ENCODE measurements at places on chromosomes 3 and 15.

DNA sequence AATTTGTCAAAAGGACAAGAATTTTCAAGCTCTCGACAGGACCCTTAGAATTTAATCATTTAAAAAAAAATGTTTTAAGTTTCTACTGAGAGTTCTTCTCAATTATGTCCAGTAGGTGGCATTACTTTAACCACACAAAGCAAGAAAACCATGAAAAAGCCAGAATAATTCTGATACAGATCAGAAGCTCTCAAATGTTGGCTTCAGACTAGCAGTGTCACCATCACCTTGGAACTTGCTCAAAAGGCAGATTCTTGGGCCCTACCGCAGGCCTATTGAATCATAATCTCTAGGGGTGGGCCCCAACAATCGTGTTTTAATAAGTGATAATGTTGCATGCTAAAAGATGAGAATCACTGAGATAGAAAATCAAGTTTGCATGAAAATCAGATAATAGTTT is 99.5 kb upstream of the KCNMB2 start:
- no peak for DNase-seq

DNA sequence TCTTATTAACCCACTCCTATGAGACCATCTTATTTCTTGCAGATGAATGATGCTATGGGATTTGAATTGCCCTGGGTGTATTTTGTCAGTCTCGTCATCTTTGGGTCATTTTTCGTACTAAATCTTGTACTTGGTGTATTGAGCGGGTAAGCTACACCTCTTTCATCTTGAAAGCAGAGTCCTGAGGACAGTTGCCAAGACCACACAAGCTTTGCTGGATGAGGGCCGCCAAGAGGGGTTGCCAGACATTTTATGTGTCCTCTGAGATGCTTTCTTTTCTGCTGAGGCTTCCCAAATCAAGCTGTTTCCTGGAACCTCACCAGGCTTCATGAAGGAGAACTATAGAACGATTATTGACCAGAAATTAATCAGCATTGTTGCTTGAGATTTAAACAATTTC is 173.2 kb downstream of the CHDH start:
- DNase-seq = no peak

- no peak for DNase-seq
Measured at GRCh38 chr3:110246796-110247376, 824.7 kb upstream of the NECTIN3 start.

DNA sequence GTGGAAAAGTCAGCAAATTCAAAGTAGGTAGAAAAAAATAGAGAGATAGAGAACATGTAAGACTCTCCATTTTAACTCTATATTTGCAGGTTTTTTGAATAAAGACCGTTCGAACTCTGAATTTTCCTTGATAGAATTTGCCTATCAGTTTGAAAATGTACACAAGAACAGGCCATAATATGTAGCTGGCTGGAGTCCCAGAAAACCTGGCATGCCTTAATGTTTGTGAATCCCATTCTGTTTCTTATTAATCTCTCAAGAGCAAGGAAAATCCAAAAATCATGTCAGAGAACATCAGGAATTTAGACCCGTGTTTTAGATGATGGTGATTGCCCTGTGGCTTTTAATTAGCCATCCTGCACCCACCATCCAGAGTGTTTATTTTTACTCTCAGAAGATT is 7.2 kb upstream of the CFAP161 start:
- DNase-seq = no peak

DNA sequence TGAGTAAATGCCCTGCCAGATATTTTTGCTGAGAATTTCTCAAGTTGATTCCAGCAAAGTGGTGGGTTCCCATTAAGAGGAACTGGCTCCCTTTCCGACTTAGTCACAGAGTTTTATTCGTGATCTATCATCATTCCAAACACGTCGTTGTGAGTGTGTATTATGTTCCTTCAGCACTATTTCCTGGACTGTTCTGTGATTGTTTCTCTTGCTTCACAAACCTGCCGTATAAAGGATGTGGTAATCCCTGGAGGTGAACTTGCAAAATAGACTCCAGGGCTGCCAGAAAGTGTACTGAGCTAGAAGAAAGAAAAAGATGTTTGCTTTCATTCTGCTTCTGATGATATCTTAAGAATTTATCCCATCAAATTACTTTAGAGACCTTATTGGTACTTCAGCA is 14.5 kb upstream of the CAPN3 start:
- no peak for DNase-seq

GRCh38 chr3:169581633-169582032 is 81.9 kb downstream of the MECOM start:
- DNase-seq = no peak

DNA sequence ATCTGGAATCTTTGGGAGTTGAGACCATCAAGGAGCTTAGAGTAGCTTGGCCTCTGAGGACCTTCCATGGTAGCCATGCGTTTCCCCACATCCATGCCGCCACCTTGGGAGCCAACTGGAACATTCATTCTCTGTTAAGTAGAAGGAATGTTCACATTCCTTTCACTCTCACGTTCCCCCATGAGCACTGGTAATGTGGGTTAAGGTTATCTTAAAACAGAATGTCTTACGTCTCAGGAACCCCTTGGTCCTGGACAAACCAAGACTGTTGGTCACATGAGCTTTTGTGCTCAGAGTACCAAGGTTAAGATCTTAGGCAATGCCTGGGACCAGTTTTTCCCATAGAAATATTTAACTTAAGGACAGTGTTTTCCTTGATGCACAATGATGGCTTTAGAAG is 211.7 kb upstream of the UBE2E1 start:
- no peak for DNase-seq

- no peak for DNase-seq
Measured at GRCh38 chr15:58309963-58310928, 121.5 kb upstream of the LIPC start.

DNA sequence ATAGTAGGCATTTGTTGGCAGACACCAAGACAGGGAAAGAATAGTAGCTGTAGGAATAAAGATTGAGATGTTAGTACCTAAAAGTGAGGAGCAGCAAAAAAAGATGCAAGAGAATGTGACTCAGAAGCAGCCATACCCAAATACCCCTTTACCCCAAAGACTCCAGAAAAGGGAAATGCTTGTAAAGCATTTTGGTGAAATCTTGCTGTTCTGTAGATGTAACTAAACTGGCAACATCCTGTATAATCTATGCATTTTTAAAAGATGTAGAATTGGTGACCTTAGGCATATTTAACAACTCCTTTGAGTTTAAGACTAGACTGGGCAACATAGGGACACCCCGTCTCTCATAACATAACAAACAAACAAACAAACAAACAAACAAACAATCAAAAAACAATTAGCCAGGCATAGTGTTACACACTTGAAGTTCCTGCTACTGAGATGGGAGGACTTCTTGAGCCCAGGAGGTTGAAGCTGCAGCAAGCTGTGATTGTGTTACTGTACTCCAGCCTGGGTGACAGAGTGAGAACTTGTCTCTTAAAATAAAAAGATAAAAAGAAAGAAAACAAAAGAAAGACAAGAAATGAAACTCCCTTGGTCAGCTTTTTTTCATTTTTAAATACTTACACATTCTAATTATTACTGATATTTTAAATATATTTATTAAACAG is 361.5 kb upstream of the KCNH8 start:
- DNase-seq = no peak

GRCh38 chr3:116474801-116475200 is 29.5 kb upstream of the LSAMP start:
- no peak for DNase-seq
